ENCODE measurements at places on chromosomes 16 and 17. TPM values are rescaled to one million over a fixed set of nuclear protein-coding genes. Genes with fewer than 3 reads are reported as not detected.

DNA sequence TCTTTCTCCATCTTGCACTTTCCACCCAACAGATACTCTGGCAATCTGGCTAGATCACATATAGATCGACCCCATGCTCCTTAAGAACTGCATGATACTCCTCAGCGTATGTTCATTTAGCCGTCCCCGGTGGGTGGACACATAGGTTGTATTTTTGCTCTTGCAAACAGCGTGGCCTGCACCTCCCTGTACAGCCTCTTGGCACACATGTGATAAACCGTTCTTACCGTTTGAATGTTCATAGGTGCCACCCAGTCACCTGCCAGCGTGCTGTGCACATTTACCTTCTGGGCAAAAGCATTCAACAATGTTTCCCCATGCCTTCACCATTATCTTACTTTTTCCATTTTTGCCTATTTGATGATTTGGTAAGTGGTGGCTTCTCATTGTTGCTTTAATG is 6.2 kb downstream of the TNP2 start:
- no peak for DNase-seq

GRCh38 chr17:33277436-33278100 is 15.5 kb downstream of the ASIC2 start:
- DNase-seq = no peak

DNA sequence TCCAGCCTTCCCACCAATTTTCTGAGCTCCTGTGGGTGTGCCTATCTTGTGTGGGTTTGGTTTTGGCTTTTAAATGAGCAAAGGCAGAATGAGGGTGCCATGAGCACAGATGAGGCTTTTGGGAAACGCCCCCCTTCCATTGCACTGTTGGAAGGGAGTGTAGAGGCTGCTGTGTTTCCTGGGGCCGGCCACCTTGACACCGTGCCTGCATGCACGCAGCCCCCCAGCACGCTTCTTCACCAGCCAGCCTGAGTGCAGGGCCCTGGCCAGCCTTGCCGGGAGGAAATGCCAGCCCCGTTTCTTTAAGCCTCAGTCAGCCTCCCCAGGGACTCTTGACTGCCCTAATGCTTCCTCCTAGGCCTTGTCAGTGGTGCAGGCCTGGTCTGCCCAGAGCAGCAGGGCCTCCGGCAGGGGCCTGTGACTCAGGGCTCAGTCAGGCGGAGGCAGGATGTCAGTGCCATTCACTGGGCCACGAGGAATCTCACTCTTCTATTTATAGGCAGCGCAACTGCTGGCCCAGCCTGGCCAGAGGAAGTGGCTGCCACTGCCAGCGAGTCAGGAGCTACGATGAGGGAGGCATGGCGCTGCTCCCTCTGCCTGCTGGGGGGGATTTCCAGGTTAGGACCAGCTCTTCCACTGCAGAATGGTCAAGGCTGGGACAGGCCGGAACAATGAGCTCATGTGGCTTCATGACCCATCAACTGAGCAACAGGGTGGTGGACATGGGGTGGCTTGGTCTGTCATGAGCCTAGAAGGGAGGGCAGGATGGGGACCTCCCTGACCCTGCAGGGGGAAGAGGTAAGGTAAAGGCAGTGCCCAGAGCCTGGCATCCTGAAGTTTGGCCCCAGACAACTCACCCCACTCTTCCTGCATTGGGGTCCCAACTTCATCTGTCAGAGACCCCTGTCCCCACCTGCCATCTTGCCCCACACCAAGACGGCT is 205.2 kb downstream of the RAB11FIP4 start:
- peak; percentile 85 for DNase-seq

- peak; percentile 86 for DNase-seq
Observed at GRCh38 chr17:40314584-40314956, 5.6 kb downstream of the RARA start.

DNA sequence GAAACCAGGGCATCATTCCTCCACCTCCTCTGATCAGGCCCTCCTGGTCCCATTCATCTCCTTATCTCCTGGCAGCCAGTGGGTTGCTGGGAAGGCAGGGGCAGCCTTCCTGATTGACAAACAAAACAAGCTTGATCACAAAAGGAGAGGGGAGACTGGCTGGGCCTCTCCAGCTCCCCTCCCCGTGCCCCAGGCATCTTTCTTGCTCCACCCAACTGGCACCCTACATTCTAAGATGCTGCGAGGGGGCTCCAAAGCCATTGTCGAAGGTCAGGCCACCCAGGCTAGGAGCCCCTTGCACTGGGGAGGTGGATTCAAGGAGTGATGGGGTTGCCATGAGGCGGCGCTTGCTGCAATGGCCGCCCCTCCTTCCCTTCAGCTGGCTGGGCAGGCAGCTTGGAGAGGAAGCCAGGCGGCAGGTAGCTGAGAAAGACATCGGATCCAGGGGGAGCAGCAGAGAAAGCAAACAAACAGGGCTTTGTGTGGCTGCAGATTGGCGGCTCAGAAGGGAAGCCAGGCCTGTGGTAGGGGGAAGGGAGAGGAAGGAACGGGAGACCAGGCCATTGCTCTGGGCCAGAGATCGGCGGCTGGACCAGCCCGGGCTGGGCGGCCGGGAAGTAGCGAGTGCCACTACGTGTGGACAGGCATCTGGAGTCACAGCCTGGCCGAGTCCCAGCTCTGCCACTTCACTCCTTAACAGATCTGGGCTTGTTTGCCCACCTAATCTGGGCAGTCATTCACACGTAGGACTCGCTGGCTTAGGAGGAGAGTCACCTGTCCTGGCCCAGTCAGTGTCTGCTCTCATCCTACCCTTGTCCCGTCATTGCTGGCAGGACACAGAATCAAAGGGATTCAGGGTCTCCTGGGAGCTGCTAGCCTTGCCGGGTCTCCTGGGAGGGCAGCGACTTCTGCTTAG is 12.3 kb downstream of the RAI1 start:
- peak; percentile 66 for DNase-seq

Gene C16orf96
- total RNA-seq = 0.53 TPM

DNA sequence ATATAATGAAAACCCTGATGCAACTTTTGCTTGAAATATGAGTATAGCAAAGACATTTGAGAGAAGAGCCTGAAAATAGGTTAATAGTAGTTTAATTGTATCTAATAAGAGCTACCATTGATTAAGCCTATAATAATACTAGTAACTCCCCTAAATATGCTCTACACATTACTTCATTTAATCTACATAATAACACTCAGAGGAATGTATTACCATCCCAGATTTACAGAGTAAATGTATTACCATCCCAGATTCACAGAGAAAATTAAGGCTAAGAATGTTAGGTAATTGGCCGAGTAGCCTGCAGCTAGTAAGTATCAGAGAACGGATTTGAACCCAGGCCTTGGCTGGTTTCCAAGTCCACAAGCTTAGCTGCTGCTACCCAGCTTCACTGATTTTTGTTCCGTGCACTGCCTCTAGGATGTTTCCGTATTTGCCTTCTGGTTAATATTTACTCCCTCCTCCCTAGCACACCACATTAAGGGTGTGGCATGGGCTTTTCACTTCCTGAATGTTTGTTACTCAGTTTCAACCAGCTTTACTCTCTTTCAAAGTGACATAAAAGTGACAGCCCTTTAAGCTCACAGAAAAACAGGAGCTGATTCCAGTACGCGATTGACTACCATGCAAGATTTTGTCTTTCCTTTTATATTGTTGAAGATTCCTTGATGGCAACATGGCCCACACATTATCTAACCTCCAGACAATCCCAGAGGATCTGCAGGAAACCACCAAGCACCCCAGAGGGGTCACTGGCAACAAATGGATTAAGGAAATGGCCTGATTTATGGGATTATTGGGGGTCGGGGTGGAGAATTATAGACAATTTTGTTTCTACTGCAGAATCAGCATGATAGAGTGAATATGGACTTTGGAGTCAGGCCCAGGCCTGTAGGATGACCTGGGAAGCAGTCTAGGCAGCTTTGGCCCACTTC is 26.7 kb upstream of the TOX3 start:
- DNase-seq = no peak

DNA sequence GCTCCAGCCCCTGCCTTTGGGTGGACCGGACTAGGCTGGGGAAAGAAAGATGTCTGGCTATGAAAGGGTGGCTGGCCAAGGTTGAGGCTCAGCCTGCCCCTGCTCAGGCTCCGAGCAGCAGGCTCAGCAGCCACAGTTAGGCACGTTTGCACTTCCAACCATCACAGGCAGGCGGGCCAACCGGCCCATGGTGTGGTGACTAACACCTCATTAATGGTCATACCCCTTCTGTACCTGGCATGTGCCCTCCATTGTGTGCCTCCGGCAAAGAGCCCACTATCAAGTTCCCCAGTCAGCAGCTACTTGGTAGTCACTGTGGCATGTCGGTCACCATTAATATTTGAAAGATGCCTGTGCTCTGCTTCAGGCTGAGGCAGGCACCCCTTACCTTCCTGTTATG is 6.7 kb downstream of the TBC1D24 start:
- no peak for DNase-seq

Gene CLDN9
- 0.40 TPM for total RNA-seq

Gene C16orf54
- 0.18 TPM for total RNA-seq

GRCh38 chr17:67993998-67994361 is 2.3 kb downstream of the C17orf58 start:
- DNase-seq = no peak

DNA sequence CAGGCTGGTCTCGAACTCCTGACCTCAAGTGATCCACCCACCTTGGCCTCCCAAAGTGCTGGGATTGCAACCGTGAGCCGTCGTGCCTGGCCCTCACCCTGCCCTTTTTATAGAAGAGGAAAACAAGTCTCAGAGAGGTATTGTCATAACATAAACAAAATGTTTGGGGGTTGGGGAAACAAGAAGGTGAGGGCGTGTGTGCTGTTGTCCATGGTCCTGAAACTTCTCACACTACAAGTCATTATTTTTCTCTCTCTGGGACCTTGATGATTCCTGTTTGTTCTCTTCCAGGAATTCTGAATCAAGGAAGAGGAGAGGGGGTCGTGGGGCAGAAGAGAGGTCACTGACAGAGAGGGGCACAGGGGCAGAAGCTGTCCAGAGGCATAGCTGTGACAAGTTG is 160.2 kb upstream of the LHX1 start:
- peak; percentile 10 for DNase-seq

DNA sequence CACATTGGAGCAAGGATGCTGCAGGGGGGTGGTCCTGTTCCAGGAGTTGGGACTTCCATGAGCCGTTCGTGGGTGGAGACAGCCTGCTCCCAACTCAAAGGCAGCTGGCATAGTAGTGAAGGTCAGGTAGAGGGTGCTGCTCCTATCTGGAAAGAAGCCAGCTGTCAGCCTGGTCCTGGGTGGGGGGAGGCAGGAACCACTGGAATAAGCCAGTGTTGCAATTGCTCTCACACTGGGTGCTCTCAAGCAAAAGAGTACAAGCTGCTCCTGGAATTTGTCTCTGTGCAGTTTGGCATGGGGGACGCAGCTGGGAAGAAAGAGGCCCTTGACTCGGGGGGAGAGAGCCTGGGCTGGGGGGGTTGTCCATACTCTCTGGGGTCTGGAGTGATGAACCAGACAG is 8.7 kb downstream of the CACNG5 start:
- no peak for DNase-seq

Gene SSTR5
- not detected for total RNA-seq

Gene SCGB1C2
- total RNA-seq = not detected

GRCh38 chr17:58332778-58333735 is 4.5 kb upstream of the TSPOAP1 start:
- no peak for DNase-seq

DNA sequence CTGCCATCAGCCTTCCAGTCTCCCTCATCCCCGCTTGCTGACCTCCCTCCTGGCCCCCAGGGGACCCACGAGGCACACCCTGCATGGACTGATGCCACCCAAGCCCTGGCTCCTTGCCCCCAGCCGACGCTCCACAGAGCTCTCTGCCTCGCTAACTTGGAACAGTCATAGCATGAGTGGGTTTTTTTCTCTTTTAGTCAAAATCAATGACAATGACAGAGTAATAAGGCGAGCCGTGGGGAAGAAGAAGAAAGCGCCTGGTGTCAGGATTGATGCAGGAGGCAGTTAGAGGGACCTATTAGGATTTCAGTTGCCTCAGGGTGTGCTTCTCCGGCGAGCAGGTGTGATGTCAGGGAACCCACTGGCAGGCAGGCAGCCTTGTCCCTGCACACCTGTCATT is 176.3 kb upstream of the TNRC6C start:
- DNase-seq = no peak

Gene SOX15
- total RNA-seq = 1.4 TPM

GRCh38 chr16:58109881-58110280 is 19.3 kb downstream of the CFAP20 start:
- DNase-seq = no peak

Gene C16orf95
- 2.8 TPM for total RNA-seq

Gene EIF1
- total RNA-seq = 224 TPM

Gene KRTAP2-3
- total RNA-seq = not detected

DNA sequence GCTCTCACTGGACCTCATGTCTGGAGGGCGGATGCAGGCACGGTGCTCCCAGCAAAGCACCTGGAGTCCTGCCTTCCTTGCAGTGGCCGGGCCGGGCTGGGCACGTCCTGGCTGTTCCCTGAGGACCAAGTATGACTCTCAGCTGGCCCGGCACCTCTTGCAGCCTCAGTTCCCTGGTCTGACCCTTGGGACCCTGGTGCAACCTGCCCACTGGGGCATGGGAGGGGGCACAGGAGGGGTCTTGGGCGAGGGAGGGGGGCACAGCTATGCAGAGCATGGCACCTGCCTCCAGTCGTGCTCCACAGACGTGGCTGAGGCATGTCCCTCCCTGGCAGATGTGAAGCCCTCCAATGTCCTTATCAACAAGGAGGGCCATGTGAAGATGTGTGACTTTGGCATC is 19.6 kb downstream of the MAP2K3 start:
- DNase-seq = no peak
